H4 (cell line): ENCODE measurements at places on chromosomes 6 and 20.

DNA sequence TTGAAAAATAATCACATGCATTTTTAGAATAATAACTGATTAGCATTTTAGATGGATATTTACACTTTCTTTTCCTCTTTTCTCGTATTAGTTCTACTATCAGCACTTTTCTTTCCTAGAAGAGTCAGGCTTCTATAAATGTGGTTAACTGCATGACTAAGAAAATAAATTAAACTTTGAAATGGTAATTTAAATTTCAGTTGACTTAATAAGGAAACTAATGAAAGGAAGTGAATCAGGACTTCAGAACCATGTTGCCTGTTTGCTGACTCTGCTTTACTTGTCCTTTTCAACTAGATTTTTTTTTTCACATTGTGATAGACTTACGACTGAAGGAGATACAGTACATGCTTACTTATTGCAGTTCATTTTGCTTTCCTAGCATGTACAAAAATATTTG is 1258.2 kb upstream of the EYS start:
- DNase-seq: no peak

- DNase-seq: no peak
Measured at GRCh38 chr6:51559059-51559458, 528.4 kb downstream of the PKHD1 start.

DNA sequence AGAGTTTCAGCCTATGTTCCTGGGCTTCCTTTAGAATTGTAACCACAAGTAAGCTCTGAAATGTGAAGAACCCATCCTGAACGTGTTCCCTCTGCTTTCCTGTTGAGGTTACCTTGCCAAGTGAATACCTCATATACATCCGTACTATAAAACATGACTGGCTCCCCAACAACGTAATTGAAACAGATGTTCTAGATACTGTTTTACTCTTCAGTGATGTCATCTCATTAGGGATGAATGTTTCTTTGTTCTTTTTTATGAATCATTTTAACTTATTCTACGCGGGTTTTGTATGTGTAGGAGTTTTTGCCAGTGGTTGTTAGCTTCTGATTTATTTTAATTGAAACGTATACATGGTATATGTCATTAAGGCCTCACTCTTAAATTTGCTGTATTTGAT is 166.8 kb downstream of the SAMD5 start:
- DNase-seq: peak; percentile 39

- no peak for DNase-seq
Measured at GRCh38 chr6:168120390-168121302, 41.6 kb upstream of the FRMD1 start.

GRCh38 chr6:57017069-57017468 is 29.4 kb upstream of the KIAA1586 start:
- no peak for DNase-seq

DNA sequence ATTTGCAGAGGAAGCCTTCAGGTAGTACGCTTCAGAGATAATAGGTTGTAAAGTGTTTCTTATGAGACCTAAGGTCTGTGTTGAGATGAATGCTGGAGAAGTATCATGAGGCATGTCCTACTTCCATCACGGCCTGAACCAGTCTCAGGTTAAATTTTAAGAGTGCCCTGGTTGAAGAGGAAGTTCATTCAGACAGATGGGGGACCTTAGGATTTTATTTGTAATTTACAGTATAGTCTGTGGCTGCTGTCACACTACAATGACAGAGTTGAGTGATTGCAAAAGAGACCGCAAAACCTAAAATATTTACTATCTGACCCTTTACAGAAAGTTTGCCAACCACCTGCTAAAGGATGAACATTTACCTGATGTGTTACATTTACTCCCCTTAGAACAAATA is 70.9 kb downstream of the UST start:
- no peak for DNase-seq

DNA sequence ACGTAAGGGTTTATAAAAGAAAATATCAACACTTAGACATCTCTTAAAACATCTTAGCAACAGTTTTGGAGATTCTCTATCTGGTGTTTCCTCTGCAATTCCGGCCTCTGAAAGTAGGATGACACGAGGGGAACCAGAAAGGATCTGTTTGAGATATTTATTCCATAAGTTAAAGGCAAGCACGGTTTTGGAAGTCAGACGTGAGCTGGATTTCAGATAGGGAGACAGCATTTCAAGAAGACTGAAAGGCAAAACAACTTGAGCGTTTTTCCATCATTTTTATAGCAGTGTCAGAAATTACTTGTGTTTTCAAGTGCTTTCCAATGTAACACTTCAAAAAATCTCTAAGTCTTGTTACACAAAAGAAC is 52.9 kb upstream of the BTN3A2 start:
- no peak for DNase-seq

DNA sequence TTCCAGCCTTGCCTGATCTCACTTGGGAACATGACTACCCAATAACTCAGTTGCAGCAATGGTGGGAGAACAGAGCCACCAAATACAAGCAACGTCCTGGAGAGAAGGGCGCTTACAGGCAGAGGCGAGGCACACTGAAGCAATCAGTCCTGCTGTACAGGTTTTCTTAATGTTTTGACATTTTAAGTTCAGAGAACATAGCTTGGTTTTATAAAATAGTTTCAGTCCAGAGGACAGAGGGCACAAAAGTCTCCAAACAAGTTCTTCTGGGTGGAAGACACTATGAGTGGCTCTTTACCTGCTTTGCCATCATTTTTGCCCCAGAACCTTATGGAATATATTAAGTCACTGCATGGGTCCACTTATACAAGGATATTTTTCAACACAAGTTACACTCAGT is 103.4 kb upstream of the KCNG1 start:
- no peak for DNase-seq

GRCh38 chr6:108746366-108746765 is 101.9 kb upstream of the ARMC2 start:
- DNase-seq: no peak

- DNase-seq: no peak
Measured at GRCh38 chr6:69790629-69791028, 6.2 kb downstream of the LMBRD1 start.

- DNase-seq: no peak
Measured at GRCh38 chr6:13327691-13328075, 654 bp downstream of the TBC1D7 start.

DNA sequence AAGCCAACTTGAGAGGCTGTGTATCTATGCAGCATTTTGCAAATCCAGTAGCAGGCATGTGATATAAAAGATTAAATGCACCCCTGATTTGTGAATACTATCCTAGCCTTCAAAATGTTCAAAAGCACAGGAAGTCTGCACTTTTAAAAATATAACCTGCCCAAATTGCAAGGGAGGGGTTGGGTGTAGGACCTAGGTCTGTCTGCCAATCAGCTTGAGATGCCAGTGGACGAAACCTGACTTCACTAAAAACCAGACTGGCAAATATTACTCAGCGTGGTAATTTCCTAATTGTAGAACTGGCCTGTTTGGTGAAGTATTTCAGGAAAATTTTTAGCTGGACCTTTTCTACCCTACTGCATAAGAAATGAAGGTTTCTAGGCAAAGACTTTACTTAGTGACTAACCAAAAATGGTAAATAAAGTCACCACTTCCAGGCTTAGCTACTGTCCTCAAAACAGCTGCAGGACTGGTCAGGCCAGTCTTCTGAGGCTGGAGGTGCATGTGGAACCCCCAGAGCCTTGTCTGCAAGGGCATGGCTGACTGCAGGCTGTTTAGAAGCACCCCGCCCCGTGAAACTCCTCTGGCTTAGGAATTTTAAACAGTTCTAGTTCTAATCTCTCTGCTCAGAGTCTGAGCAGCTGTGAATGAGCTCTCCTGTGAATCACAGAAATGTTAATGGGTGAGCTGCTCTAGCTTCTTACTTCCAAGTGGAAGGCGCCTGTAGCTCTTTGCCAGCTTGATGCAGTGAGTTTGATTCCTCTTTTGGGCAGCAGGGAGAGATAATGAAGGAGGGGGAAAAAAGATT is 104.4 kb upstream of the ESR1 start:
- DNase-seq: no peak

DNA sequence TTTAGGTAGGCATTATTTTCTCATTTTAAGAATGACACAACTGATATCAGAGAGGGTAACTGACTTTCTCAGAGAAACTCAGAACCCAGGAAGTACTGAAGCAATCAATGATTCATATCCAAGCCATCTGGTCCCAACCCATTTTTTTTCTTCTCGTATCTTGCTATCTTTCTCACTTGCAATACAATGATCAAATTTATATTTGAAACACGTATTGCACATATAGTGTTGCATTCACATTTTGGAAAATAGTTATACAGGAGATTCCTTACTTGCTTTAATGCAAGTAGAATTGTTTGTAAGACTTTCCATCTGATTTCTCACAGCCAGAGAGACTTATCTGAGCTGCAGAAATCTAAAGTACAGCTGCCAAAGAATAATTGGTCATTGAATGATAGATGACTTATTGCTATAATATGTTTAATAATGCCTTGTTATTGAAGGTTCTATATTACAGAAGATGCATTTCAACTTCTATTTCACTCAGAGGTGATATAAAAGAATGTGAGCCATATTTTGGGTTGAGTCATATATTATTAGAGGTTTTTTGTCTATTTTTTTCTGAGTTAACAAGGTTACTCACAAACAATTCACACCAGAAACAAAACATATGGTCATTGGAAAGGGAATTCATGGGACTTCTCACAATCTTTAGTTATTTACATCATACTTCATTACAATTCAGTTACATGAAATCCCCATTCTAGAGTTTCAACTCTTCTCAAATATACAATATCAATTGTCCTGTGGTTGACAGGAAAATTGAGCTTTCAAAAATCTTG is 337.5 kb upstream of the CITED2 start:
- no peak for DNase-seq

- no peak for DNase-seq
Measured at GRCh38 chr20:33192912-33193501, 24.1 kb upstream of the BPIFA3 start.
